Calu3 (cell line): ENCODE measurements at places on chromosomes 6 and 20.

GRCh38 chr6:87183687-87184086 lies 28.3 kb downstream of the ZNF292 start:
- DNase-seq: no peak

DNA sequence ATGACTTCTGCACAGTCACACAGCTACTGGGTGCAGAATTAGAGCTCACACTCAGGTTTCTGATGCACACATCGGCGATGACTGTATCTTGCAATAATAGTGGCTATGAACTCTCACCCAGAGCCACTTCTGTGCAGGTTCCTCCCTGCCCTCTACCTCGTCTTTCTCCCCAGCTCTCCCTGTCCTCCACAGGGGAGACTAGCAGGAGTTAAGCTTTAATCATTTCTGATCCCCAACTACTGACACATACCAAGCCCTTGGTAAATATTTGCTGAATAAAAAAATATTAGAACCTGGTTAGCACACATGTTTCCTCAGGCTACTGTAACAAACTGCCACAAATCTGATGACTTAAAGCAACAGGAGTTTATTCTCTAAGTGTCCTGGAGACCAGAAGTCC lies 222.7 kb upstream of the FOXA2 start:
- DNase-seq: no peak

DNA sequence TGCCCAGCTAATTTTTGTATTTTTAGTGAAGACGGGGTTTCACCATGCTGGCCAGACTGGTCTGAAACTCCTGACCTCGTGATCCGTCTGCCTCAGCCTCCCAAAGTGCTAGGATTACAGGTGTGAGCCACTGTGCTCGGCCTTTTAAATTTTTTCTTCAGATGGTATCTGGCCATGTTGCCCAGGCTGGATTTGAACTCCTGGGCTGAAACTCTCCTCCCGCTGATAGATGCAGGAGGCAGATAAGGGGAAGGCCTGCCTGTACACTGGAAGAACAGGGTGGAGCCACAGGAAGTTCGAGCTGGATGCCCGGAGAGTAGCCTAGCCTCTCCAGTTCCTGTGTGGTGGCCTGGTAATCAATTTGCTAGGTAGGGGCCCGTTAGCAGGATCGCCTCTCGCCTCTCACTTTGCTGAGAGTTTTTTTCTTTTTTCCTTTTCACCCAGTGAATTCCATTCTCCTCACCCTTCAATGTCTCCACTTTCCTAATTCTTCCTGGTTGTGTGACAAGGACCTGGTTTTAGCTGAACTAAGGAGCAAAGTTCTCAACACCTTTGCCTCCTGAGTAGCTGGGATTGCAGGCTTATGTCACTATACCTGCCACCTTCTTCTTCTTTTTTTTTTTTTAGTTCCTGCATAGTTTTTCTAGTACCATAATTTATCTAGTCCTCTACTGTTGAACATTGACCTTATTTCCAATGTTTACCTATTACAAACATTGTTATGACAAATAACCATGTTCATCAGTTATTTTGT lies 19.4 kb upstream of the ITCH start:
- no peak for DNase-seq

DNA sequence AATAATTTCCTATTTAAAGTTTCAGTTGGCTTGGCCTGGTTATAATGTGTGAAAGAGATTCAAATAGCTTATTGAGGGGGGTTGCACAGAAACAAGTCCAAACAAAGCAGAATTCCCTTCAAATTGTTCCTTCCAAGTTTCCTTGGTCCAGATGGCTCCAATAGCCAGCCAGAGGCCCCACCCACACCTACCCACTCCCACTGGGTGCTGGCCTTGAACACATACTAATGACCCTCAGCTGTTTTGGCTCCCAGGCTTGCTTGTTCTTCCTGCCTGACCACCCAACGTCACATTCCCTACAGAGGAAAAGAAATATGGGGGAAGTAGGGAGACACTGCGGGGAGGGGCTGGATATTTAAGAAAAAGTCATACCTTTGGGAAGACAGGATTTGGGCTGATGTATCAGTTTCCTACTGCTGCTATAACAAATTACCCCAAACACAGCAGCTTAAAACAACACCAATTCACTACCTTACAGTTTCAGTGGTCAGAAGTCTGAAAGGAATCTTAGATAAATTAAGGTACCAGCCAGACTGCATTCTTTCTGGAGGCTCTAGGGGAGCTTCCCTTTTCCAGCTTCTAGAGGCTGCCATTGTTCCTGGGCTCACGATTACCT lies 95.7 kb downstream of the COL21A1 start:
- DNase-seq: no peak

GRCh38 chr6:43060034-43060754 lies 763 bp downstream of the KLC4 start:
- DNase-seq: peak; percentile 55

DNA sequence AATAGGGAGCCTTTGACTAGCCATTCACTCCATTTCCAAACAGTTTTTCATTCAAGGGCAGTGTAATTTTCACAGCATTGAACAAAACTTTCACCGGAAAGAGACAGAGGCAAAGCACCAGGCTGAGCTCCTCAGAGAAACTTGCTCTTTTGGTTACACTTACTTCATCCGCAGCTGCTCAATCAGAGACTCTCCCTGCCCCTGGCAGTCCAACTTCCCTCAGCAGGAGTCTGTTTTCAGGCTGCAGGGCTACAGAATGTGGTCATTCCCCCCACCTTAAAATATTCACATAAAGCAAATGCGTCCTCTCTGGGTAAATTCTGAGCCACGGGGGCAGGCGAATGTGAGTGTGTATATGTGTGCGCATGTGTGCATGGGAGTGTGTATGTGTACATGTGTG lies 70.0 kb upstream of the ZNF133 start:
- DNase-seq: no peak

DNA sequence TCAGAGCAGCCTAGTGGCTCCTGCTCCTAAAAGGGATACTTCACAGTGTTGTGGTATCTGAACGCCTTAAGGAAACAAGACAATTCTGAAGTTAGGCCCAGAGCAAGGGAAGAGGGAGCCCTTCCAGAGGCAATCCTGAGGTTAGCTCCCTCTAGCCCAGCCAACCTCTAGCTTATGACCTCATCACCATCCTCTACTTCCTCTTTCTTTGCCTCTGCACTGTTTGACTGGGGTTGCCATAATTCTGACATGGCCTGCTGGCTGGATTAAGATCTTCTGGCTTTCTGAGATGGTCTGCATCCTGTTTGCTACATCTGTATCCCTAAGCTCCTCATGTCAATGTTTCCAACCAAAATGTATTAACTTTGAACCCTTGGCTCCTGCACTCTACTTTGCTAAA lies 23.3 kb upstream of the BMP2 start:
- no peak for DNase-seq
